HAP-1 (cell line): ENCODE measurements at places on chromosomes 4 and X.

- DNase-seq, result no peak
Measured at GRCh38 chr4:94673961-94674360, 83.8 kb upstream of the BMPR1B start.

- DNase-seq, result no peak
Measured at GRCh38 chr4:109005523-109005922, 242.7 kb upstream of the ETNPPL start.

DNA sequence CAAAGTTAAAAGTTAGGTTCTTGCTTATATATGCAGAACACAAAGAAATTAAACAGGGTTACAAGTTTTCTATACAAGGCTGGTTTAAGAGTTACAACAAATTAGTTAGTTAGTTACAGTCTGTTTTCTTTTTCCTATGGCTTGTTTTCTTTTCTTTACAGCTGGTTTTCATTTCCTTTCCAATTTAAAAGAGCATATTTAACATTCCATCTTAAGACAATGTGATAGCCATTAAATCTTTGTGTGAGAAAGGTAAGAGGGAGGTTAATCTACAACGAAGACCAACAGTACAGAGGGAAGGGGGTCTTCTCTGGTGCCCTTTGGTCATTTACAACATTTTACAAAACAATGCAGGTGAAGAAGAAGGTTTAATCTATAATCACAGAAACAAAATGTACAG, 290.6 kb downstream of the ZNF674 start:
- no peak for DNase-seq

DNA sequence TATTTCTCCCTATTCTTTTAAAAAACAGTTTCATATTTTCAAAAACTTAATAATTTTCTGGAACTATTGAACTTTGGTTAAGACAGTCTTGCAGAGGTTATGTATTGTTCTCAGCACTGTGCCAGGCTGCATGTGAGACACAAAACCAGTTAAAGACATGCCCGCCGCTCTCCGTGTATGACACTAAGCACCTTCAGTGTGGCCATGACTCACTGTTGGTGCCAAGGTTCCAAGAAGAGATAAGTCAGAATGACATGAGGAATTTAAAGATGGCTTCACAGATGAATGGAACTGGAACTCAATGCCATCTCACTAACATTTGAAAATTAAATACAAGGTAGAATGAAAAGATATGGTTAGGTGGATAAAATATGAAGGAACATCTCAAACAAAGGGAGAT, 525.5 kb upstream of the ZFP42 start:
- no peak for DNase-seq

DNA sequence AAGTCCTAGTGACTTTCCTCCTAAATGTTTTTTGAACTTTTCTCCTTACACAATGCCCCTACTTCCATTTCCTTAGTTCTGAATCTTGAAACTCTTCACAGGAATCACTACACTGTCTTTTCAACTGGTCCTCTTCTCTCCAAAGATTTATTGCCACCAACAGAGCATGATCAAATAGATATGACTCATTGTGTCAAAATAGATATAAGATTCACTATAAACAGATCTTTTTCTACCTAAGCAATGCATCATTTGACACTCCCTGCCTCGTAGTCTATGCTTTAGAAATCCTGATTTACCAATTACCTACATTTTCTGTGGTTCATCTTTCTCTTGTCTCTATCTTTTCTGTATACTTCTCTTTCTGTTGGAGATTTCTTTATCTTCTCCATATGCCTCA, 789.6 kb upstream of the SLIT2 start:
- no peak for DNase-seq

GRCh38 chr4:37889849-37890800, 759 bp upstream of the TBC1D1 start:
- no peak for DNase-seq

DNA sequence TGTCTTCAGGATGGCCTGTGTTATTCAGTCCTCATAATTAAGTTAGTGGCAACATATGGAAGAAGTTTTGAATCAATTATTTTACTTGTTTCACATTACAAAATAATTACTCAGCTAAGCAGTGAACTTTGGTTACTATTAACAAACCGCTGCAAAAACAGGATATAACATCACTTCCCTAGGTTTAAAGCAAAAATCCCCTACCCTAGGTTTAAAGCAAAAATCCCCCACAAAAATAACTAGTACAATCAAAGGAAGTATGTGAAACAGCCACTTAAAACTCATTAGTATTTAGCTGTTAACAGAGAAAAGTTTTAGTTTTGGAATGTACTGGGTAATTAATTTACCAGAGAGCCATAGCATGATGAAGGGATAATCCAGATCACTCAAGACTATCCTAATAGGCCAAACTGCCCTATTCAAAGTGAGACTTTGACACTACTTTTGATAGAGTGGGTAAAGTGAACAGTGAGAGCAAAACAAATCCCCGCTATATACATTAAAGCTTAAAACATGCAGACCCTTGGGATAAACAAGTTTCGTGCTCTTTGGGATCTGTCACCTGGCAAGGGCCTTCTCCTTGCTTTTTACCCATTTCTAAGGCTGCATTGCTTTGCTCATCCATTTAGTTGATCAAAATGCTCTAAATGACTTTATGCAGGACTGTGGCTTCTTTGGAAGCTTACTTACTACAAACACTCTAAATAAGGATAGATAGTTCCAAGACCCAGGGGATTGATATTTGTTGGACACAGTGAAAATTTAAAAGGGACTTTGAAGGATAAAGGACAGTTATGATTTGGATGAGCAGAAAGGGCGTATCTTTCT, 36.4 kb upstream of the GPR174 start:
- no peak for DNase-seq

GRCh38 chr4:2073808-2074481, 14.8 kb downstream of the NAT8L start:
- no peak for DNase-seq

GRCh38 chr4:38691251-38692008, 27.4 kb downstream of the KLF3 start:
- DNase-seq, result no peak

GRCh38 chr4:153063490-153063889, 127.4 kb downstream of the FHDC1 start:
- no peak for DNase-seq

- DNase-seq, result no peak
Measured at GRCh38 chr4:170127758-170128157, 38.0 kb upstream of the AADAT start.

- DNase-seq, result no peak
Measured at GRCh38 chrX:131725001-131725654, 181.3 kb downstream of the OR13H1 start.

DNA sequence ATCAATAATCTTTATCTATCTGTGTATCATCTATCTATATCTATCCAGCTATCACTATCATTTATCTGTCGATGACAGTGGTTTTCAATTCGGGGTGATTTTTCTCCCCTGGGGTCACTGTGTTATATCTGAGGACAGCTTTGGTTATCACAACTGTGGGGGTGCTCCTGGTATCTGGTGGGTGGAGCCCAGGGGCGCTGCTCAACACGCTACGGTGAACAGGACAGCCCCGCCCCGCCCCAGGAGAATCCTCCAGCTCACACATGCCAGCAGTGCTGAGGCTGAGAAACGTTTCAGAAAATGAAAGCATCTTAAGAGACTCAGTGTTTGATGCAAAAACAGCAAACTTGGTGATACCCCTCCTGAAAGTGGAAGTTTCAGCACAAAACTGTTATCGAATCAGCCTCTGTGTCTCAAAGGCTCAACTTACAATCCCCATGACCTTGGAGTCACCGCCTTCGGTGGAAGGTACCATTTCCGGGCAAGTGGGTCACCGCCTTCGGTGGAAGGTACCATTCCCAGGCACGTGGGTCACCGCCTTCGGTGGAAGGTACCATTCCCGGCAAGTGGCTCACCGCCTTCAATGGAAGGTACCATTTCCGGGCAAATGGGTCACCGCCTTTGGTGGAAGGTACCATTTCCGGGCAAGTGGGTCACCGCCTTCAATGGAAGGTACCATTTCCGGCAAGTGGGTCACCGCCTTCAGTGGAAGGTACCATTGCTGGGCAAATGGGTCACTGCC, 315.3 kb downstream of the DHRSX start:
- DNase-seq, result no peak

DNA sequence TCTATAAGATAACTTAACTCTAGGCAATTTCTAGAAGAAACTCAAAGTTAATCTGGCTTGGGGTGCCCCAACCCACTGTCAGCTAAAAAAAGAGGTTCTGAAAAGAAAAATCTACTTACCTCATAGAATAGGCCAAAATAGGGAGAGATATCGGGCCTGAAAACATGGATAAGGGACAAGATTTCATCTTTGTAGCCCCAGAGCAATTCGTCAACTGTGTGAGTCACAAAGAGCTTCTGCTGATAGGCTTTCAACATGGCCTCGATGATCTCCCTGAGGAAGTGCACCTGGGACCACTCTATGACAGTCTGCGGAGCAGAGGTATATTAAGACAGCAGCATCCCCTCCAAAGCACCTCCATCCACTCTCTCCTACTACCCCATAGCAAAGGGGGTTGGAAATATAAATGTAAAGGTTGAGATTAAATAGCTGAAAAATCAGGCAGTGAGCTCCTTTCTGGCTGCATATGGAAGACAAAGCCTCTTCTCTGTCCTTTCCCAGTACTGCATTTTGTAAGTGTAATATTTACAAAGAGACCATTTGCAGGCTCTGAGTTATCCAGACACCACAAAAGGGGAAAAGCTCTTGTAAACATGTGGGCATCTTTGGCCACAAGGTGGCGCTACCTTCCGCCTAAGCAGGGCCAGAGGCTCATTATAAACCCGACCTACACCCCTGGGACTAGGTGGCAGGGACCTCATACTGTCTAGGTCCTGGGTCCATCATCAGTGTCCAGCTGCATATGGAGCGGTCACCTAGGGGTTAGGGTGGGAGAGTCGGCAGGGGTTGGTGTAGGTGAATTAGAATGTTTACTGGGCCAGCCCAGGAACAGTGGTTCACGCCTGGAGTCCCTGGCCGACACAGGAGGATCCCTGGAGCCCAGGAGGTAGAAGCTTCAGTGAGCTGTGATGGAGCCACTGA, 31.5 kb upstream of the NUP54 start:
- peak; percentile 67 for DNase-seq

- DNase-seq, result no peak
Measured at GRCh38 chrX:30824275-30824674, 64.8 kb downstream of the TAB3 start.

DNA sequence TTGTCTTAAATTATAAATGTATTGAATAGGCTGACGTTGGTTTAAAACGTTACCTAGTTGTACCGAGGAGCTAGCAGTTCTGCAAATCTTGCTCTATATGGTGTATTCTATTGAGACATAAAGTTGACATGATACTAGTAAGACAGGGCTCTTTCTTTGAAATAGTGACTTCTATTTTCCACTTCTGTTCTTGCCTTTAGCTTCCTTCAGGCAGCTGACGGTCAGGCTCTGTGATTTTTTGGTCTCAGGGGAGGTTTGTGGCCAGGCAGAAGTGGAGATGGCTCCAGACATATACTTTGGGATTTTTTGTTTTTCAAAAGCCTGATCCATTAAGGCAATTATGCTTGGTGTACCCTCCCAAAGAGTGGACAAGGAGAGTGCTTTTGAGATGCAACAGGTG, 95.2 kb downstream of the SLC34A2 start:
- DNase-seq, result no peak

DNA sequence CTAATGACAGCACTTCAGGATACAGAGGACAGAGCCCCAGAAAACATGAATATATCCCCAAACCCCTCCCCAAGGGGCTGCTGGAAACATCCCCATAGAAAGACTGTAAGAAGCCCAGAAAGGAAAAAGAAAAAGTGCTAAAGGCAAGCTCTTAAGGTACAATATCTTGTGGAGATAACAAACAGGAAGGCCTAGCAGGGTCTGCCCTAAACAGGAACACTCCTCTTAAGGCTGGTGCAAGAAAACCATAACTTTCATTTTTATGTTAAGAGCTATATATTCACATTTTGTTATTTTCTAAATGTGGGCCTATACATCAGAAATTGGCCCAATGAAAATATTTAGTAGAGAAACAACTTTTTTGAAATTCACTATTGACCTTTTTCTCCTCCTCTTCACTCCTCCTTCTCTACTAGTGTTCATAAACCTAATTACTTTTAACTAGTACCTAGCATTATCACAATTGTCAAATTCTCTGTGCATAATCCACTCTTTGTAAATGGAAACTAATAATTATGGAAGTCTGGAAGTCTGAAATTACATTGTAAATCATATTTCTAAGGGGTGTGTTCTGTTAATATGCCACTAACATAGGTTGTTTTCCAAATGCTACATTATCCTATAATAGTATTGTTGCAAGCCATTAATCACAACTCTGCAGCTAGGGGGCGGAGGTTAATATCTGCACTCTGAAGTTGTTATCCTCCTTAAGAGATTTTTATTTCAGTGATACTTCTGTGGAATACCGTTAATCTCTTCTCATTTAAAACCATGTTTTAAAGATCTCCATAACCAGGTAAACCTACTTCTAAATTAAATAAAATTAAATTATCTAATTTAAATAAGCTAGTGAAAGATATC, 59.8 kb downstream of the CASK start:
- DNase-seq, result no peak
